ENCODE measurements at places on chromosomes 7 and 10.

- no peak for DNase-seq
Observed at GRCh38 chr10:121514141-121514865, 83.9 kb downstream of the FGFR2 start.

DNA sequence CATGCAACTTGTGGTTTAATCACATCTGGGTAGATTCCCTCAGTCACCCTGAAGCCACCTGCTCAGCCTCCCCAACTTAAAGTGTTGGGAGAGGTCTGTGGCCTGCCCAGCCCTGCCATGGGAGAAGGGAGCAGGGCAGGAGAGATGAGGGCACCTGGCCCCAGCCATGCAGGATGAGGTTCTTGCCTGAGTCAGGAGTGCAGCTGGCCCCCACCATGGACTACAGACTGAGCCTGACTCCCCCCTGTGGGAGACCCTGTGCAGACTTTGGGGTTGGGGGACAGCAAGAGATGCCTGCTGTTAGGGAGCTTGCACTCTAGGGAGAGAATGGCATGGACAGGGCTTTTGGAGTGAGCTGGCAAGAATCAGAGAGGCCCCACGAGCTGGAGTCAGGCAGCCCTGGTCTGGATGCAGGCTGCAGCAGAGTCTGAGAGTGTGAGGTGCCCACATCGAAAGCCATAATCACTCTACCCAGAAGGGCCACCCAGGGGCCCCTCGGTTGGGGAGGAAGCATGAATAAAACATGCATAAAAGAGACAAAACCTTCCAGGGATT, 34.7 kb upstream of the DPYSL4 start:
- no peak for DNase-seq

- no peak for DNase-seq
Observed at GRCh38 chr7:6242561-6242960, 29.9 kb downstream of the CYTH3 start.

DNA sequence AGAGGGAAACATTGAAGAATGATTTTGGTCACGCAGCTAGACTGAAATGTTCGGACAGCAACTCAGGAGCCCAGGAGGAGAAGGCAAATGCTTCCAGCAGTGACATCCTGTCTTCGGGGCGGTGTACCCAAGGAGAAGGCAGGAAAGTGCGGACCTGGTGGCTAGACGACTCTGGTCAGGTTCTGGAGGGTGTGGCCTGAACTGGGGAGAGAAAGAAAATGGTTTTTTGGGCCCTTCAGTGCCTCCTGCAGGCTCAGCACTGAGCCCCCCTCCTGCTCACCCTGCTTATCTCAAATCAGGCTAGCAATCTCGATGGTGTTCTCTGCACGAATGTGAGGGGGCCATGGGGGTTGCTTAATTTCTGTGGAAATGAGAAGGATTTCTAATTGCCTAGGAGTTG, 26.7 kb upstream of the TARP start:
- DNase-seq = no peak

DNA sequence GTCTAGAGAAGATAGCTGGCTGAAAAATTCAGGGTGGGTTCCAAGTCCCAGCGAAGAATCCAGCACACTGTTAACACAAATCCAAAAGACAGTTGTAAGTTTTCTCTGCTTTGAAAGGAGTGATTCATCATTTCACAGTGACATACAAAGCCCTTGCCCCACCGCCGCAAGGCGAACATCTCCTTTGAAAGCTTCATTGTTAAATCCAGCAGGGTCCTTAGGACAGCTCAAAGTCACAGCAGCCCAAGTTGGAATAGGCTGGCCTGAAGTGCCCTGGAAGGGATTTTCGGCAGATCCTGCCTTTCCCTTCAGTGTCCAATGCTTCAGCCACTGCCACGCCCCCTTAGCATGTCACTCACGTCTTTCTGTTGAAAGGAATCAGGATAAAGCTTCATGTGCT, 526.1 kb downstream of the CALN1 start:
- DNase-seq = no peak

DNA sequence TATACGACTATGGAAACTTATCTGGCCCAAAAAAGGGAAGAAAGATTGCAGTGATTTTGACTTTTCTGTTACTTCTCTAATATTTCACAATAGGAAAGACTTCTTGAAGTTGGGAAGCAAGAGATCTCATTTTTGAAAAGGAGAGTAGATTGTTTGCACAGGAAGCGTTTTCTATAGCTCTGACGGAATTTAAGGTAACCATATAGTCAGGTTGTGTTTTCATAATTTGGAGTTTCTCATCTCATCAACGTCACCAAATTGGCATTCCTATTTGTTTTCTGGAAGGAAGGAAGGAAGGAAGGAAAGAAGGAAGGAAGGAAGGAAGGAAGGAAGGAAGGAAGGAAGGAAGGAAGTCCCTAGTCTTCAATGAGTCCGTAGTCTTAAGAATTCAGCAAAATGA, 732.0 kb downstream of the XPNPEP1 start:
- DNase-seq = no peak

DNA sequence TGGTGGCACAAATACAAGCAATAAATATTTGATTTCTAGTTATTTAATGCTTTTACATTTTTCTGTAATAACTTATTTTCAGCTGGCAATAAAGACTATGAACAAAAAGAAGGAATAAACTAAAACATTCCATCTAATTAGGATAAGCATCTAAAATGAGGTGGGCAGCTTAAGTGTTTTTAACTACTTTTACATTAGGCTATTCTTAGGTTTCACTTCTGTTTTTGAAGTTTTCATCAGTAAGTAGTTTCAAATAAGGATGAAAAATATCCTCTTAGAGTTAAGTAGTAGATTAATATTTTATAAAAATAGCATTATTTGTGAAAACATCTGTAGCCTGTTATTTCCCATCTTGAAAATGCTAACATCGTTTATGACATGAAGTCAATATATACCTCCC, 15.9 kb downstream of the NT5C2 start:
- DNase-seq = no peak

DNA sequence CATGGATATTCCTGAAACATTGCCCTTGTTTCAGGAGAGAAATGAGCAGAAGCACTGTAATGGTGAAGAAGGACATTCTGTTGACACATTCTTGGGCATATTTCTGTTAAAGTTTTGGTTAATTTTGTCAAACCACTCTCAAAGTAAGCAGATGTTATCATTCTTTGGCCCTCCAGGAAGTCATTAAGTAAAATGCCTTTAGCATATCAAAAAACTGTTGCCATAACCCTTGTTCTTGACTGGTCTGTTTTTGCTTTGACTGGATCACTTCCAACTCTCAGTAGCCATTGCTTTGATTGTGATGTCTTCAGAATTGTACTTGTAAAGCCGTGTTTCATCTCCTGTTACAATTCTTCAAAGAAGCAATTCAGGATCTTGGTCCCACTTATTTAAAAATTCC, 404.3 kb upstream of the LRRTM3 start:
- DNase-seq = no peak

DNA sequence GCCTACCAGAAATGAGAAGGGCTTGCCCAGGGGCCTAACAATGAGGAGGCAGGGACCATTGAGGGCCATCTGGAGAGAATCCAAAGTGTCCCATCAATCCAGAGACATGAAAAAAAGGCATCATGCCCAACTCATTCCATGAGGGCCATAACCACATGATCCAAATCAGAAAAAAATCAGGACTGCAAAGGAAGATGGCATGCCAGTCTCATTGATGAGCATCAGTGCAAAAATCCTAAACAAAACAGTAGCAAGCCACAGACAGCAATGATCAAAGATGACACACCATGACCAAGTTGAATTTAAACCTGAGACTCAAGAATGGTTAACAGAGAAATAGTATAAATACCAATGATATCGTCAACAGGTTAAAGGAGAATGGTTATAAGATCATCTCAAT, 7.0 kb upstream of the CYP3A4 start:
- DNase-seq = no peak

DNA sequence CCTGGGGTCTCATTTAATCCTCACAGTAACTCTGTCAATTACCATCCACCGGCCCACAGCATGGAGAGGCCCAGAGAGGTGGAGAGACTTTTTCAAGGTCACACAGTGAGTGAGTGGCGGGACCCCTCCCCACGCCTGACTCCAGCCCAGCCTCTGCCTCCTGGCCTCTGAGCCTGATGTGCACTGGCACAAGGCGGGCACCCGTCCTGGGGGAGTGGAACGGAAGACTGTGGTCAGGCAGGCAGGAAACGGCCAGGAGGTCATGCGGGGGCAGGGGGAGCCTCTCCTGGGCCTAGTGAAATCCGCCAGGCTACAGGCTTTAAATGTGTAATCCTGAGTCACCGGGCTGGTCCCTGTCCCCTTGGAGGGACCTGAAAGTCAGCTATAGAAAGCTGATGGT, 32.2 kb downstream of the ZCCHC24 start:
- no peak for DNase-seq

- no peak for DNase-seq
Observed at GRCh38 chr10:84308021-84308420, 20.4 kb upstream of the CCSER2 start.

DNA sequence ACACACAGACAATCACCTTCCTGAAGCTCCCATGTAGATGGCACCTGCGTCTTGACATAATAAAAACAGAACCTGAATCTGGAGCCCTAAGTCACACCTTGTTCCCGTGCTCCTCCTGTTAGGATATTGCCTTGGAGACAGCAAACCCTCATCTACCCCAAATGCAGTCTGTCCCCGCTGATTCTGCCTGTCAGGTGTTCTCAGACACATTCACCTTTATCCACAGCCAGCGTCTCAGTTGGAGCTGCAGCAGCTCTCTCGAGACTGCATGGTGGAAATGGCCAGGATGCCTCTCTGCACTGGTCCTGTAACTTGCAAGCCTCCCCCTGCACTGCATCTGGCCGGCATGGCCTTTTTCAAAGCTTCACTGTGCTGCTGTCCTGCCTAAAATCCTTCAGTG, 218.0 kb upstream of the ZNF32 start:
- no peak for DNase-seq

DNA sequence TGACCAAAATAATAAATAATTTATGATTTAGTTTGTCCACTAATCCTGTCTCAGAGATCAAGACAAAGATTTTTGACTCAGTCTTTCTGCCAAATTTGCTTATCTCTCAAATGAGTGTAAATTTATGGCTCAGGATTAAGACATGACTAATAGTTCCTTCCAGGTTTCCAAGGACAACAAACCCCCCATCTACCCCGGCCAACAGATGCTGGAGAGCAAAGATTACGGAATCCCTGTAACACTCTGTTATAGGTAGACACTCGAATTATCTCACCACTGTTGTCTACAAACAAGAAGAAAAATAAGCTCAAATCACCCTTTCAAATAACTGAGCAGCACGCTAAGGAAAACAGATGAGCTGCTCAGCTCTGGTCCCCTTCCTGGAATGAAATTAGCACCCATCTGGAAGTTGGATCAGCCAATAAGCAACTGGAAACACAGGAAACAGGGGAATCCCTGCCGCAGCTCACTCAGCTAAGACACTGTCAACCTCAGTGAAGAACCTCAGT, 56.8 kb upstream of the SVIL start:
- no peak for DNase-seq

- no peak for DNase-seq
Observed at GRCh38 chr7:129851809-129852208, 101.0 kb downstream of the UBE2H start.

DNA sequence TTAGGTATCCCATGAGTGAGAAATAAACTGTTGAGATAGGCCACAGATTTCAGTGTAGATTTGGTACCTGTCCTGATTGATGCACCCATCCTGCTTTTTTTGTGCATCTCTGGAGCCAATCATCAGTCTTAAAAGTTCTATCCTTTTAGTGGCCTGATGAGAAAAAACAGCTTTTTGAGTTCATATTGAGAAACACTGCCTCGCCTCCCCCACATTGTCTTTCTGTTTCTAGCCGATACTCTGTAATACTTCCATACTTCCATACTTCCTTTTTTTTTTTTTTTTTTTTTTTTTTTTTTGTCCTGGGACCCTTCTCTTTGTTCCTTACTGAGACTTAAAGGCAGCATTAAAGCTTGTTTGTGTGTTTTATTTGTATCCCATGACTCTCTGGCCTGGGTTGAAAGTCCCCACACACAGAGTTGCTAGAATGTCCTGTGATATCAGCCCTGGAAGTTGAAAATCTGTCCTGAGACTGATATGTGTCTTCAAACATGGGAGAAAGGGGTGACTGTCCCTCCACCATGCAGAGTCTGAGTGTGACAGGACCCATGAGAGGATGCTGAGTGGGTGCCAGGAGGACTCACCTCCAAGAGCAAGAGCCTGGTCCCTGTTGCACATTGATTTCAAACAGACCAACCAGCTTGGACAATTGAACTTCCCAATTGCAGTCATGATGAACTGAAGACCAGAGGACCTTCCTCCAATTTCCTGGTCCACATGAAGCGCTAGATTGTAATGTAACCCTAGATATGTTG, 5.7 kb downstream of the ZNF22 start:
- no peak for DNase-seq

DNA sequence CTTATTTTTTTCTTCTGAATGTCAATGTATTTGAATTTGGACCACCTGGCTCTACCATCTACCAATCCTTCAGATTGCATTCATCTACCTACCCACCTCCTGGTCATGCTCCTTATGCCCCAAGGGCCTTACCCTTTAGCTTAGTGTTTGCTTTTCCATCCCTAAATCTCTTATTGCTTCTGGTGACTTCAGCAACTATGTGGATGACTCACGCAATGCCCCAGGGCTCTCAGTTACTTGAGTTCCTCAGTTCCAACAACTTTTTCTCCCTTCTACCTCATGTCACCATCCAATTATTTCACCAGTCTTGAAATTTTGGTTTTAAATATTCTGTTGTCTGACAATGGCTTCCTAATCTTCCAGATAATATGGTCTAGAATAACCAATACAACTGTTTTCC, 118.9 kb downstream of the CFAP58 start:
- no peak for DNase-seq

GRCh38 chr7:137690635-137691034, 156.1 kb downstream of the DGKI start:
- no peak for DNase-seq

- DNase-seq = no peak
Observed at GRCh38 chr7:55539380-55539779, 32.9 kb downstream of the VOPP1 start.

GRCh38 chr7:143385891-143386781, 5.0 kb downstream of the ZYX start:
- DNase-seq = no peak

GRCh38 chr7:14995774-14996173, 93.2 kb upstream of the DGKB start:
- no peak for DNase-seq

DNA sequence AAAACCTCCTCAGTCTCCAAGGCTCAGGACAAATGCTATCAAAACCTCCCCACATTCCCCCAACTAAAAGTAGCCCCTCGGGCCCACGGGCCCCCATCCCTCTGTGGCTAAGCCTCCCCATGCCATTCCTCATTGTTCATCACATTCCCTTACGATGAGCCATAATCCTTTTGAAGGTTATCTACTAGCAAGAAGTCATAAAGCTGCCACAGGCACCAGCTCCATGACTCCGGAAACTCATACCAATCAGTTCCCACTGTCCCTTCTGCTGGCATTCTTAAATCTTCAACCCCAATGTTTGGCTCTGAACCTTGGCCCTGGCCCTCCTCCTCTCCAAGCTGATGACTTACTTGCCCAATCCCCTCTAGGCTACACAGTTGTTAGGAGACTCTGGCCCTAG, 19.4 kb upstream of the TM9SF3 start:
- no peak for DNase-seq

- DNase-seq = no peak
Observed at GRCh38 chr7:78852951-78853350, 600.5 kb downstream of the MAGI2 start.

Measured in stimulated activated CD4-positive, alpha-beta T cell treated with anti-CD3 and anti-CD28 coated beads, TNF-alpha, amount 100 ng/mL, for 24 hours (primary cell).